ENCODE measurements at places on chromosomes 2 and 18.

DNA sequence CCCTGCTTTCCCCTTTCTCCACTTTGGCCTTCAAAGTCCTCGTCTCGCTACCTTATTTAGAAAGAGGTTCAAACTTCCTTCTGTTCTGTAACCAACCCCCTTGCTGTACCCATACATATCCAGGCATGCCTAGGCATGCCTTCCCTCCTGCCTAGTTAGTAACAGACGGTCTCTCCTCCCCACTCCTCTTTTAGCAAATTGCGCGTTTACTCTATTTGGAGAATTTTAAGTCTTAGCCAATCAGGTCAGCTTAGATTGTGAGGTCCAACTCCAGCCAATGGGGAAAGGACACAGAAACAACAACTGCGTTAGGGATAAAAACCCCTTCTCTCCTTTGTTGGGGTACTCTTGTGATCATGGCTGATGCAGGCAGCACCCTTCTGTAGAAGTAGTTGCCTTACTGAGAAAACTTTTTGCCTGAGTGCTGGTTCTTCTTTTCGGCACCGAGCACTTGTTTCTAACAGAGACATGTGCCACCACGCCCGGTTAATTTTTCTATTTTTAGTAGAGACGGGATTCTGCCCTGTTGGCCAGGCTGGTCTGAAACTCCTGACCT lies 85.9 kb upstream of the FOXI3 start:
- no peak for DNase-seq

DNA sequence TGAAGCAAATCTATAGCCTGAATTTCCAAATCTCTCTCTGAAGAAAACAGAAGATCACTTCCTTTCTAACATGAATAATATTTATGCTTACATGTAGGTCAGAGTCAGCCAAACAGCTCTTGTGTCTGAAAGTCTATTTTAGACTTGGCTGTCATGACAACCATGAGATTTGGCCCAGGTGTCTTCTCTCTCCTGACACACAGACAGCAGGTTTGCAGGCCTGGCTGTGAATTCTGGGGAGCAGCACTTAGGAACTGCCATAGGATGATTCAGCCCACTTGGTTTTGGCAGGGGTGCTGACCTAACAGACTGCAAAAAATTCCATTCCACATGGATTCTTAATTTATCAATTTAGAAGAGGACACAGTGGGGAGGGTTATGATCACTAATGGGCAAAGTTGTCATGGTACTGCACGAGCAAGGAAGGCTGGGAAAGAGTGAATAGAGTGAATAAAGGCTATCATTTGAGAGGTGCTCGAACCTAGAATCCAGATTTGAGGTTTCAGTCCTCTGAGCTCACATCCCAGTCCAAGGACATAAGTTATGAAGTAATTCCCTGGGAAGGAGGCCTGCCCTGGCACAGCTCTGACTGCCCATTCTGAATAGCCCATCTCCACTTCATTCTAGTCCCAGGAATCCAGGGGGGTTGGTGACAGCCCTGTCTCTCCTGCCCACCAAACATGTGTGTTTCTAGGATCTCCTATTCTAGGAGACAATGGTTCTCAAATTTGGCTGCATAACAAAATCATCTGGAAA lies 453.9 kb upstream of the TRIB2 start:
- no peak for DNase-seq

DNA sequence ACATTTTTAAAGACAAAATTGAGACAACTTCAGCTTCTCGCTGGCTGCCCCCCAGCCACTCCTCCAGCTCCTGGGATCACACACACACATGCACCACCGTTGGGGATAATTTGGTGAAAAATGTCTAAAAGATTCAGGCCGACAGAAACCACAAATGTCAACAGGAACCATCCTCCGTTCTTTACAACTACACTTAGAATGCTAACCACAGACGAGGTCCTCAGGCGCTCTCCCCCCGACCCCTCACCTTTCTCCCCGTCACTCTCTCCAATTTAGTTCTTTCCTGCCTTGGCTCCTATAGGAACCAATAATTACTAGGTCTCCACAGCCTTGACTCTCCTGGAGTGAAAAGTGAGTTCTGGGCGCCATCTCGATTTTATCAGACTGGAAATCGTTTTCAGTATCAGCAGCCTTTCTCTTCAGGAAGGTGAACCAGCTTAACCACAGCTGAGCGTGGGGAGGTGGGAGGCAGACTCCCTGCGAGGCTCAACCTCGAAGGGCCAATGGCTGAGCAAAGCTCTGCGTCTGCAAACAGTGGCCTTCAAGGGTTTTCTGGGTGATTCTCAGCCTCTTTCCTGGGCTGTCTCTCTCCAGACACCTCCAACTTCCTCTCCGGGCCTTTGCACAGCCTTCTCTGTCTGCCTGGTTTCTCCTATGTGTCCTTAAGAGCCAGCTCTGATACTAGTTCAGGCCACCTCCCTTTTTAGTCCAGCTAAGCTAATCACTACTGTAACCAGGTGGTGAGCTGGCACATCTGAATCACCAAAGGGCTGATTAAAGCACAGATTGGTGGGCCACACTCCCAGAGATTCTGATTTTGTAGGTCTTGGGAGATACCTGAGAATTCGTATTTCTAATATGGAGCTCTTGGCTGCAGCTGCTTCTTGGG lies 115.7 kb upstream of the COPS8 start:
- DNase-seq, result no peak

- no peak for DNase-seq
These were observed at the start of gene NOL4 for GRCh38 chr18:34224423-34225217. NOL4 (minus strand) TSS chr18:34224913; CDS start chr18:34223253, 1,660 bp downstream.

- no peak for DNase-seq
These were observed 19.1 kb downstream of the MSTN start for GRCh38 chr2:190043441-190043840.

DNA sequence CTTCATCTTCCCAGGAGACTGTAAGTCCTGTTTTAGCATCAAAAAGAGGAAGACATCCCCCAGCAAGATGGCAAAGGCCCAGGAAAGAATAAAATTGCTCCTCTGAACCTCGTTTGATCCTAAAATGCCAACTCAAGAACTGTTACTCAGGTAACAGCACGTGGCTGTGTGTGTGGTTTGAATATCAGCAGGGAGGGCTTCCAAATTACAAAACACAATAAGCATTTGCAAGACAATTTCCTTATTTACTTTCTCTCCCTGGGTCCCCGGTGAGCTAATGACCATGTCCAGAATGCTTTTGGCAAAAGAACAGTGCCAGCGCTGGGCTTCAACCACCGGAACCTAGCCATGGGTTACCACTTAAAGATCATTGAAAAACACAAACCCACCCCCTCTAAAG lies 163.6 kb downstream of the C1D start:
- DNase-seq, result no peak

- DNase-seq, result no peak
These were observed 9.3 kb downstream of the PROC start for GRCh38 chr2:127427376-127428056.

DNA sequence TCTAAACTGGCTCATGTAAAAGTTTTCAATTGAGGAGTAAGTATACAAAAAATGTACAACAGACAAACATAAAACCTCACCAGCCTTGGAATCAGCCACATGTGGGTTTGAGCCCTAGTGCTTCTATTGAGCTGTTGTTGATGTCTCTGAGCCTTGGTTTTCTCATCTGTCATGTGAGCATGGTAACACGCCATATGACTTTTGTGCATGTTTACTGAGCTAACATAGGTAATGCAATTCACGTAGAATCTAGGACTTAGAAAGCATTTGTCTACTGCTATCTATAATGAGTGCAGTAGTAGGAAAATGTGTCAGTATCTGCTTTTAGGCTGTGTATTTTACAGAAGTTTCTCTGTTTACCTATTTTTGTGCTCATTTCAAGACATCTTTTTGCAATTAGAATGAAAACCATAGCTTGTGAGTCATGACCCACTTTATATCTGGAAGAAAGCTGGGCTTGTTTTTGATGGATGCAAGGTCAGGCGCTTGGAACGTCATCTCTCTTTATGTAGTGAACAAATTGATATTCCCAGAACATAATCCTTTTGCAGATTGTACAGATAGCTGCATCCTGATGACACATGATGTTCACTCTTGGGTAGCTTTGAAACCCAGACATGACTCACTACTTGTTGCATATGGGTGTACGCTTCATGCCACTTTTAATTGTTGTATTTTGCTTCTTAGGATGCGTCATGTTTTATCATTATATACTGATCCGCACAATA lies 94.3 kb downstream of the RNF144A start:
- no peak for DNase-seq

DNA sequence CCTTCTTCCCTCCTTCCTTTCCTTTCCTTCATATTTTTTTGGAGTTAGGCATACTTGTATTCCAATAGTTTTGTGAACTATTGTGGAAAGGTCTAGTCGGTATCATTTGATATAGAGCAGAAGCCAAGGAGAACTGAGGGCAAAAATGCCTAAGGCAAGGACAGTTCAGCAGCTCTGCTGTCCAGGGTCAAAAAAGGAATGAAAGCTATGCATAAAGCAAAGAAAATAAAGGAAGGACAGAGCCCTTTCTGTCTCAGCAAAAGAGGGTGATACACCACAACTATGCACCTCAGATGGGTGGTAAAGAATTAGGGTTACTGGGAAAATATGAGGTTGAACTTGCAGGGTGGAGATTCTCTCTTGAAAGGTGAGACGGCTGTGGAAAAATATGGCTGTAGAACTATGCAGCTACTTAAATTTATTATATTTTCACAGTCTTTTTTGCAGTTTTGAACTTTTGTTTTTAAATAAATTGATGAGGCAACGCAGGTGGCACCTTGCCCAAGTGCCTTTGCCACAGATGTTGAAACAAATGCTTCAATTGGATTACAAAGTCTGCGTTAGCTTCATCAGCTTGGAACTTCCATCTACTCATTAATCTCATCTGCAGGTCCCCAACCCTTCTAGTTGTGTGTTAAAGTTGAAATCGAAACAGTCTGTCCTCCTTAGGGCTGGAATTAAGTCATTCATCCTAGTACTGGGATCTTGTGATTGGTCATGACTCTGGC lies 20.8 kb downstream of the LHCGR start:
- DNase-seq, result no peak

GRCh38 chr2:226295123-226295522 lies 504.5 kb downstream of the IRS1 start:
- no peak for DNase-seq

- DNase-seq, result peak; percentile 14
These were observed 72.0 kb downstream of the SPRED2 start for GRCh38 chr2:65360441-65360840.

DNA sequence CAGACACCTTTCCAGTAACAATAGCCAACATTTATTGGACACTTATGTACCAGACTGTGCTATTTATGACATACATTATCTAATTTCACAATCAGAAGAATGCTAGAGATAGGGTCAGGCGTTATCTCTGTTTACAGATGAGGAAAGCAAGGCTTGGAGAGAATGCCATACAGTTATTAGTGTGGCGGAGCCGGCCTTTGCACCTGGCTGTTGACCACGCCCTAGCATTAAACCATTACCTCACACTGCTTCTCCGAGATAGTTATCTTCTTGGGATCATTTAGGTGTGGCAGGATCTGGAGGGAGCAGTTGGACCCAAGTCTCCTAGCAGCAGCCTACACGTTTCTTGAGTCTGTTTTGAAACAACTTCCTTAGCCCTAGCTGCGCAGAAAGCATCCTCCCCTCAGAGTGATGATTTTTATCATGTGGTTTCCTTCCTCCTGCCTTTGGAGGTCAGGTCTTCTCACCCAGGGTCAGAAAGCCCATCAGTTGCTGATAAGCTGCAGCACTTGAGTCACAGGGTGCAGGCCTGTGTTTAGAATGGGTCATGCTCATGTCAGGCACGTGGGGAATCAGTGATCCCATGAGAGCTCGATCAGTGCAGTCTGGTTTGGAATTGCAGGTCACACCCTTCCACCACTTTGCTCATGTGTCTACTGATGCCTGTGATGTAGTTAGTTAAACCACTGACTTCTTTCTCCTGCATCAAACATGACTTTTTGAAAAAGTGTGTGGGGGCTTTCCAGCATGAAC lies 118.2 kb downstream of the SPTBN1 start:
- peak; percentile 74 for DNase-seq

GRCh38 chr18:59729781-59730180 lies 32.6 kb upstream of the CCBE1 start:
- DNase-seq, result no peak

GRCh38 chr2:96801786-96802595 lies 14.1 kb upstream of the CNNM3 start:
- no peak for DNase-seq

DNA sequence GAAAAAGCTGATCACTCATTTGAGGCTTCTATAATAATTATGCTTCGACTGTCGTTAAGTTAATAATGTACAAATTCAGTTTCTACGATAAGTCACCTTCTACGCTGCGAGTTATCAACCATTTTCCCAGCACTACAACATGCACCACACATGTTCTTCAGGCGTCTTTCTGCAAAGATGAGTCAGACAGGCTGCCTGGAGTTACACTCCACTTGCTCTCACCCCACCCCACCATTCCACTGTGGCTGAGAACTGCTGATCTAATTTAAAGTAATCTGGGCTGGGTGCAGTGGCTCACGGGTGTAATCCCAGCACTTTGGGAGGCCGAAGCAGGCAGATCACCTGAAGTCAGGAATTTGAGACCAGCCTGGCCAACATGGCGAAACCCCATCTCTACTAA lies 218.6 kb downstream of the DYM start:
- DNase-seq, result no peak

GRCh38 chr2:37631698-37632097 lies 39.7 kb downstream of the CDC42EP3 start:
- DNase-seq, result no peak

- DNase-seq, result no peak
These were observed 61.4 kb upstream of the RNF152 start for GRCh38 chr18:61954096-61954746.

GRCh38 chr2:169776252-169776761 lies 22.4 kb upstream of the SSB start:
- no peak for DNase-seq

- DNase-seq, result peak; percentile 94
These were observed 23.2 kb upstream of the ACVR1 start for GRCh38 chr2:157899125-157899839.

DNA sequence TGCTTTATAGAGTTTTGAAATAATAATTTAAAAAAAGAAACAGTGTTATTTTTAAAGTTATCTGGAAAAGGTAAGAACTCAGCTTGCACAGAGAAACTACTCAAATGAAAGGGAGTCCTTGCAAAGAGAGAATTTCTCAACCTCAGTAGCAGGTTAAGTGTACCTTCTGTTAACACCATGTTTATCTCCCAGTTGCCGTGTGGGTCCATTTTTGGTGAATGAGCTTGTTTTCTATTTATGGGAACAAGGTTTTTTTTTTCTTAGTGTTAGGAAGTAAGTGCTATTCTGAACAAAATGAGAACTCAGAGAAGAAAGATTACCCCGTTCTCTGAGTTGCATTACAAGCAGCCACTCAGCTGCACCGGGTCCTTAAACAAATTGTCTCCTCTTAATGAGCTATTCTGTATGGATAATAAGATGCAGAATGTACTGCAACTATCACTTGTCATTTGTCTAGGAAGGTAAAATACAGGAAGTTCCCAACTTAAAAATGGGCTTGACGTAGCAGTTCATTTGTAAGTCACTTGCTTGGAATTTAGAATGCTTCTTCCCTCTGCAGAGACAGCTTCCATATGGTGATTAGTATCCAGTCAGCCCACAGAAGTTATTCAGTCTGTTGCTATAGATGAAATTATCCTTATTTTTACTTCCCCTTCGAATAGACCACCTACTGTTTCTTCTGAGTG lies 74.9 kb downstream of the LTBP1 start:
- DNase-seq, result peak; percentile 9

- DNase-seq, result no peak
These were observed 106.9 kb downstream of the HDAC4 start for GRCh38 chr2:239293775-239294430.
